ENCODE measurements at places on chromosomes 16 and 17.

DNA sequence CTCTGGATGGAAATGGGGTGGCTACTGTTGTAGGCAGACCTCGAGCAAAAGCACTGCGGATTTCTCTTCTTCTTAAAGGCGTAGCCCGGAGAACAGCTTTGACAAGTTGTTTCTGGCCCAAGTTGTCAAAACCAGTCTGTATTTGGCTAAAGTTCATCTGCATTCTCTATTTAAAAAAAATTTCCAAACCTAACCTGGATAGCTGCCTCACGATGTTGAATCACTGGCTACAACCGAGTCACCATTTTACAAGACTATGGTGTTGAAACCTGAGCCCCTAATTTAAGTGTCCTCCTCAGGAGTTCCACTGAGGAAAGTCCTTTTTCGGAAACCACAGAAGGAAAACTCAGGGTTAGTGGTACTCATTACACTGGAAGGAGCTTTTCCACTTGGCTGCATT, 1.5 kb downstream of the SLC16A6 start:
- no peak for DNase-seq

- DNase-seq: no peak
Observed at GRCh38 chr16:66444049-66444481, 17.0 kb downstream of the BEAN1 start.

- no peak for DNase-seq
Observed at GRCh38 chr16:70390774-70391173, 44.1 kb downstream of the DDX19A start.

- DNase-seq: no peak
Observed at GRCh38 chr17:74520016-74520434, 11.2 kb downstream of the CD300LB start.

GRCh38 chr17:3843935-3844516, 2.0 kb downstream of the NCBP3 start:
- DNase-seq: no peak
